Stimulated activated CD4-positive, alpha-beta T cell treated with anti-CD3 and anti-CD28 coated beads, Interleukin-15, amount 100 ng/mL, for 1 hour (primary cell): ENCODE measurements at places on chromosomes 11 and 22.

- DNase-seq: no peak
Observed at GRCh38 chr22:32627091-32627490, 152.5 kb downstream of the FBXO7 start.

GRCh38 chr22:24315367-24315966 is 44.8 kb downstream of the SPECC1L start:
- DNase-seq: no peak

DNA sequence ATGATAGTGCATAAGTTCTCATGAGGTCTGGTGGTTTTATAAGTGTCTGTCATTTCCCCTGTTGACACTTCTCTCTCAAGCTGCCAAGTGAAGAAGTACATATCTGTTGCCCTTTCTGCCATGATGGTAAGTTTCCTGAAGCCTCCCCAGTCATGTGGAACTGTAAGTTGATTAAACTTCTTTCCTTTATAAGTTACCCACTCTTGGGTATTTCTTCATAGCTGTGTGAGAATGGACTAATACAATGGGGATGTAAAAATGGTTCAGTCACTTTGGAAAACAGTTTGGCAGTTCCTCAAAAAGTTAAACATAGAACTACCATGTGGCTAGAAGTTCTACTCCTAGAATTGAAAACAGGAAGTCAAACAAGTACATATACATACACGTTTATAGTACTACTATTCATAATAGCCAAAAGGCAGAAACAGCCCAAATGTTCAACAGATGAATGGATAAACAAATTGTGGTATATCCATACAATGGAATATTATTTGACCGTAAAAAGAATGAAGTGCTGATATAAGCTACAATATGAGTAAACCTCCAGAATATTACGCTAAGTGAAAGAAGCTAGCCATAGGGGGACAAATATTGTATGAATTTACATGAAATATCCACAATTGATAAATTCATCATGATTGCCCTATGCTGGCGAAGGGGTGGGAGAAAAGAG is 16.0 kb upstream of the DKK3 start:
- DNase-seq: no peak

DNA sequence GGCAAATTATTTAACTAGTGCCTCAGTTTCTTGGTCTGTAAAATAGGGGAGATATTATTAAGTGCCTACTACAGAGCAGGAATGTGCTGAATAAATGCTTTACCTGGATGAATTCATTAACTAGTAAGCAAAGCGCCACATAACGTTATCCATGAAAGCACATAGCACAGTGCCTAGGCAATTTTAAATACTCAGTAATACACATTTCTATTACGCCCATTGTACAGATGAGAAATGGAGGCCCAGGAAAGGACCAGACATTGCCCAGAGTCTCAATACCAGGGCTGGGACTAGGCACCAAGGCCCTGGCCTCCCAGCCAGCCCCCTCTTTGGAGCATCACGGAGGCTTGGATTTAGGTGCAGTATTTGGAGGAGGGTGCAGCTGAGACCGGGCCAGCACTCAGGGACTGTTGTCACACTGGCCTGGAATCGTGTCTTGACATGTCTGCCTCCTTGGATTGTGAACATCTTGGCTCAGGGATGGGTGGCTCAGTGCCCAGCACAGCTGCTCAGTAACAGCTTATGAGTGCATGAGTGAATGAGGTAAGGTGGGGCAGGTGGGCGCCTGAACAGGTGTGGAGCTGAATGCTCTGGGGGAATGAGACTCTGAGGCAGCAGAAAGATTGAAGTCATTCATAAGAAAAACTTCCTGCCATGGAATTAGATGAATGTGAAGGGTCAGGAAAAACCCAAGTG is 42.1 kb upstream of the TPBGL start:
- no peak for DNase-seq

GRCh38 chr11:123018702-123019101 is 37.1 kb upstream of the BSX start:
- no peak for DNase-seq

DNA sequence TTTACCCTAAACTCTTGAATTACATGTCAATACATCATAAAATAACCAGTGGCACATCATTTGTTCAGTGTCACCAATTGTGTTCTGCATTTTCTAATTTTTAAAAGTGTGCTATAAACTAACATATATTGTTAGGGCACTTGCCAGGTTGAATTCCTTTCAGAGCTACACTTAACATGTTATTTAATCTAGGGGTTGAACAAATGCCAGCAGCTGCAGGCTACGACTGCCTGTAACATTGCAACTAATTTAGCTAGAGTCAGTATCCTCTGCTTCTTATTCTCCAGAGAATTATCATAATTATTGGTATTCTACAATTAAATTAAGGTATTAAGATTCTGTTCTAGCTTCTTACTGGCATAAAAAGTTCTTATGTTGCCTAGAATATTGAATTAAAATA is 46.4 kb upstream of the ARHGAP42 start:
- no peak for DNase-seq

DNA sequence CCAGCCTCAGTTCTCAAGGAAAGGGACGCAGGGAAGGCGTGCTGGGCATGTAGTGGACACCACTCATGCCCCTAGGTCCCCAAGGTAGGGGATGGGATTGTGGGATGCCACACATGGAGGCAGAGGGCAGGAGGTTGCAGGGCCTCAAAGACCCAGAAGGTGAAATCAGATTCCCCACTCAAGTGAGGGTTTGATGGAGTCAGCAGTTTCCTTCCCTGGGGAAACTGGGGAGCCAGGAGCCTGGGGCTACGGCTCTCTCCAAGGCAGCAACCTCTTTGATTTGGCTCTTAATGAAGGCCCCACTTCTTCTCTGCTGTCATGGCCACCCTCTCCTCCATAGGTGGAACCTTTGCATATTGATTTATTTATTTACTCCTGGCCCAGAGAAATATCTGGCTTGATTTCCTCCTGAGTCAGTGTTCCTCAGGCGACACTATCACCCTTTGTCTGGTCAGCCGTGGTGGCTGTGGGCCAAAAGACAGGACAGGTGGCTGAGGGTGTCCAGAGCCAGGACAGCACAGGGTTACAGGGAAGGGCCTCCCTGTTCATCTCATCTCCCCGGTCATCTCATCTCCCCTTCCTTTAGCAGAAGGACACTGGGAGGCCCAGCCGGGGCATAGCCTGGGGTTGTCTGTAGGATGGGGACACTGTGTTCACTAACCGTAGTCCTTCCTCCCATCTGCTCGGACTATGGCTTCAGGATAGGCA is 9.6 kb downstream of the GNAZ start:
- no peak for DNase-seq

DNA sequence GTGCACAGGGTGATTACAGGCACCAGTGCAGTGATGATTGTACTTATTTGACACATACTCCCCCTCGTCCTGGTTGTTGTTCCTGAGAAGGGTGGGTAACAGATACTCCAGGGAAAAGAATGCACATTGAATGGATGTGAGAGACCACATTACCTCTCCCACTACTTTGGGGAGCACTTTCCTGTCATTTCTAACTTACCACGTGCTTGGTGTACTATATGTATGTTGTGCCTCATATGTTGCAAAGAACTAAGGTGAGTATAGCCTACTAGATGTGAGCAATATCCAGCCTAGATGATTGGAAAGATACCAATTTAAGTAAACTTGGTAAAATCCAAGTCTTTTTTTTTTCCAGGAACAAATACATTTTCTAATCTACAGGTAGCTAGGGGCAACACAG is 14.3 kb upstream of the SCARF2 start:
- no peak for DNase-seq

DNA sequence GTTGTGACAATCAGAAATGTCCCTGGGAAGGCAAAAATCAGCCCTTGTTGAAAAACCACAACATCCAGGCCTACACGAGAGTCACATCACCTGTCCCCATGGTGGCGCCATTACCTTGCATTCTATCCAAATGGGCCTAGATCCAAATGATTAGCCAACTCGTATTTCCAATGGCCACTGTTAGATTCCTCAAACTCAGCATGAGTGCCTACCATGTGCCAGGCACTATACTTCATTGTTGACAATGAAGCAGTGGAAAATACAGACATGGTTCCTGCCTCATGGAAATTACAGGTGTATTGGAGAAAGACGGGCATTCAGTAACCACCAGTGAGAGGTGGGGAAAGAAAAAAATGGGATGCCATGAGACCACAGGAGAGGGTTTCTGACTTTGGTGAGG is 29.8 kb upstream of the CREB3L1 start:
- no peak for DNase-seq

- DNase-seq: no peak
Observed at GRCh38 chr22:43849731-43850130, 12.6 kb downstream of the SULT4A1 start.

- no peak for DNase-seq
Observed at GRCh38 chr11:78080818-78081495, 1.3 kb upstream of the NDUFC2 start.

- DNase-seq: no peak
Observed at GRCh38 chr11:131354251-131354701, 16.1 kb upstream of the NTM start.

- DNase-seq: no peak
Observed at GRCh38 chr11:94866231-94866822, 98.2 kb downstream of the AMOTL1 start.
